ENCODE measurements at places on chromosomes 1 and 21. TPM values are rescaled to one million over a fixed set of nuclear protein-coding genes. Genes with fewer than 3 reads are reported as not detected.

Gene PTGFRN
- total RNA-seq = 7.0 TPM

Gene CELA3A
- total RNA-seq = not detected

Gene CELA2A
- total RNA-seq = not detected

Gene CR2
- 2.1 TPM for total RNA-seq

Gene GBP7
- 0.11 TPM for total RNA-seq

Gene LIX1L
- 41.5 TPM for total RNA-seq

Gene CASZ1
- 4.1 TPM for total RNA-seq

Gene KRTAP20-1
- total RNA-seq = not detected

Gene RCAN1
- total RNA-seq = 7.8 TPM

Gene CD247
- 224 TPM for total RNA-seq

Gene OR11L1
- not detected for total RNA-seq

Gene AP4B1
- 38.5 TPM for total RNA-seq

Gene DNAJC6
- total RNA-seq = 2.2 TPM

Gene UBE2J2
- total RNA-seq = 59.2 TPM

Gene NPPA
- not detected for total RNA-seq

Gene TMPRSS15
- not detected for total RNA-seq

Gene SERPINC1
- total RNA-seq = not detected

Gene COL24A1
- not detected for total RNA-seq

Gene S100A2
- total RNA-seq = not detected

Gene TACSTD2
- 0.92 TPM for total RNA-seq

Gene GCSAML
- total RNA-seq = 0.16 TPM

Gene SNX7
- not detected for total RNA-seq

Gene BEST4
- 1.0 TPM for total RNA-seq

Gene RNF223
- not detected for total RNA-seq

Gene CLEC20A
- total RNA-seq = not detected

Gene MX1
- 40.0 TPM for total RNA-seq

Gene HLCS
- 15.5 TPM for total RNA-seq

Gene THEMIS2
- 16.0 TPM for total RNA-seq

Gene HES5
- total RNA-seq = not detected

Gene LRRC71
- total RNA-seq = not detected

Gene VHLL
- 0.43 TPM for total RNA-seq

Gene OLIG1
- total RNA-seq = 0.61 TPM

Gene ILDR2
- total RNA-seq = 15.1 TPM

Gene PIGV
- total RNA-seq = 21.2 TPM

Gene MNDA
- not detected for total RNA-seq

Gene MLLT11
- 4.2 TPM for total RNA-seq

Gene CR1
- total RNA-seq = 0.14 TPM

Gene CYP4A11
- total RNA-seq = not detected

Gene ROR1
- not detected for total RNA-seq

Gene B3GALT6
- 14.3 TPM for total RNA-seq
